Hypothalamus (tissue), 51 donors: ENCODE measurements at places on chromosomes 6 and 20.

DNA sequence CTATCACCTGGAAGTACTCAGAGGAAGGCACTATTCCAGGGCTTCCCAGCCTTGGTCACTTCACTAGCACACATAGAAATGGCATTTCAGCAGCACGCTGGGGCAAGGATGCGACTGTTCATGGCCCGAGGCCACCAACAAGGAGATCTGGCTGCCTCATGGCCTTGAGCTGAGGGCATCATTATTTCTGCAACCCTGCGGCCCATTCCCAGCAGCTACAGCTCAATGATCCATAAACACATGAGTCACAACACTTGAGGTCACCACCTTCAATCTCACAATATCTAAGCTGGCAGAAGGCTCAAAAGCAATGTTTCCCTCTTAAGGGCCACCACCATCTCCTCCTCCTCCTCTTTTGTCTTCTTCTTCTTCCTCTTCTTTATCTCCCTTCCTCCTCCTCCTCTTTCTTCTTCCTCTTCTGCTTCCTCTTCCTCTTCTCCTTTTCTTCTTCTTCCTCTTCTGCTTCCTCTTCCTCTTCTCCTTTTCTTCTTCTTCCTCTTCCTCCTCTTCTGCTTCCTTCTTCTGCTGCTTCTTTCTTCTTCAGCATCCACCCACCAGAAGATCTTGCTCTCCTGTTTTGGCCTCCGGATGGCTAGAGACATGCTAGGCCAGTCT is 382.9 kb upstream of the CNR1 start:
- DNase-seq: no peak

DNA sequence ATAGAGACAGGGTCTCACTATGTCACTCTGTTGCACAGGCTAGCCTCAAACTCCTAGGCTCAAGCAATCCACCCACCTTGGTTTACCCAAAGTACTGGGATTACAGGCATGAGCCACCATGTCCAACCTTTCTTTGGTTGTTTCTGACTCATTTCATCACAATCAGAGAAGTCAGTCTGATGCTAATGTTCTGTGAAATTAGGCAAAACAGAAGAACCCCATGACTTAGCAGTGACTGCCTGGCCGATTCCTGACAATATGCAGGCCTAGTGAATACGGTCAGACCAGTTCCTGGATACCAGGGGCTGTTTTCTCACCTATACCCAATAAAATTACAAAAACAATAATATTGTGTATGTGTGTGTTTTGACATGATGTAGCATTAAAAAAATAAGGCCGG is 58.8 kb upstream of the BTN3A2 start:
- DNase-seq: no peak

DNA sequence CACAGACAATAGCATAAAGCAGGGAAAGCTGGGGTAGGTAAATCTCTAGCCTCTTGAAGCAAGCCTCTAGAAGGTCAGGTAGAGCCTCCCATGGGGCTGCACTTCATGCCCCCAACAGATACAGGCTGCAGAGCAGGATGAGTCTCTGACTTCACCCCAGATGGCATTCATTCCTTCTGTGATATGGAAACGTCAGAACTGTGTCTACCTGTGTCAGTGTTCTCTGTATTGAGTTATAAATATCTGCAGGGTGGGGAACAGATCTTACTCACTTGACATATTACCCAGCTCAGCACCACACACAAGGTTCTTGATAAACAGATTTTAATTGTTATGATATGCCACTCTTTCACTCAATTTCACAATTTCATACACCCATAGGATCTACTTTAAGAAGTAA is 2.1 kb downstream of the LGSN start:
- no peak for DNase-seq

DNA sequence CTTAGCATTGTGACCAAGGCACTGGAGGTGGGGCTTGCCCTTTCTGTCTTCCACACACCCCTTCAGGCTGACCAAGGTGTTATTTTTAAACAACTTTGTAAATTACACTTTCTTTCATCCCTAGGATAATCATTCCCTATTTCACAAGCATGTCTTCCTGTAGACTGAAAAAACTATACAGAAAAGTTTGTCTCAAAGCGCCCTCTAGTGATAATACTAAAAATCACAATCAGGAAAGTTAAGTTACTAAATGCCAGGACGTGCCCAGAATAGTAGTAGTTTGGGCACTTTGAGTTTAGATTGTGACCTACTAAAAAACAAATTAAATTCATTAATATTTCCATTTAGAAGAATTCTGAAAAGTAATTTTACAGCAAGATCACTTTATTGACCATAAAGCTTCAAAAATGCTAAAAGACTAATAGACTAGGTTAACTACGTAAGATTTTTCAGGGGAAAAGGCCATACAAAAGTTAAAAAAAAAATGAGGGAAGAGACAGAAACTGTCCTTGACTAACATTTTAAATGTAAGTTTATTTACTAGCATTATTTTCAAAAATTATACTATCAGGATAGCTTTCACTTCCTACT is 123.3 kb upstream of the DUSP22 start:
- DNase-seq: no peak

- DNase-seq: no peak
These were observed 83.5 kb downstream of the TNFAIP3 start for GRCh38 chr6:137950581-137950980.

DNA sequence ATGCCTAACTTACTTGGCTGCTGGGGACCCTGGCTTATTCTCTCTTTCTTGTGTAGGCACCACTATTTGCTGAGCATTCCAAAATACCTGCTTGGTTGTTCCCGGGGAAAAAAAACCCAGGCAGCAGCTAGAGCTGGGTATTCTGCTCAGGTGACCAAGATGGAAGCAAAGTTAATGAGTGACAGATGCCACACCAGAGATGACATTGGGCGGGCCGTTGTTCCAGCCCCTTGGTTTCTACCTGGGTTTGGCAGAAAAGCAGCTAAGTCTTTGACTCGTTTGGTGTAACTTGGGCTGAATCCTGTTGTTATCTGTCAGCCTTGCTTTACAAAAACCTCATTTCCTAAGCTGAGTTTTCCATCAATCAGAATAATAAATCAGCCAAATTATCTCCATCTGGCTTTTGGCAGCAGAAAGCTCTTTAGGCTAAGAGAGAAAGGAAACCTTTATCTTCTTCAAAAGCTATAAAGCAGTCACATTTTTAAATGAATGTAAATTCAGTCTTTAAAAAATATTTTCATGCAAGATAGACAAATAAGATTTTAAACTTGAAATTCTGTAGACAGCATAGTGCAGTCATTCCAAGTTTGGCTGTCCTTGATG is 202.0 kb upstream of the GMDS start:
- no peak for DNase-seq
